Karpas-422 (cell line): ENCODE measurements at places on chromosomes 16 and 17. TPM values are rescaled to one million over a fixed set of nuclear protein-coding genes. Genes with fewer than 3 reads are reported as not detected.

The ASPA gene
- total RNA-seq, result not detected in 2 replicates

The CDK5RAP3 gene
- 213 and 402 TPM in 2 replicates for total RNA-seq

The ACE gene
- 6.7 and 13.9 TPM in 2 replicates for total RNA-seq

The KREMEN2 gene
- total RNA-seq, result 3.4 and 8.5 TPM in 2 replicates

The KRTAP4-1 gene
- not detected in 2 replicates for total RNA-seq

The ADAP2 gene
- 3.3 and 5.0 TPM in 2 replicates for total RNA-seq

The PDPR gene
- 14.7 and 16.3 TPM in 2 replicates for total RNA-seq

The RNF222 gene
- not detected in 2 replicates for total RNA-seq

The POLG2 gene
- 18.6 and 25.3 TPM in 2 replicates for total RNA-seq

The IRX6 gene
- not detected in 2 replicates for total RNA-seq

The RUNDC3A gene
- 1.5 and 2.3 TPM in 2 replicates for total RNA-seq

The TPSD1 gene
- not detected in 2 replicates for total RNA-seq

The MYH1 gene
- total RNA-seq, result not detected in 2 replicates

The CTRL gene
- total RNA-seq, result 1.0 and 1.6 TPM in 2 replicates

The CCP110 gene
- 16.0 and 30.1 TPM in 2 replicates for total RNA-seq

The ARHGAP44 gene
- 17.1 and 24.6 TPM in 2 replicates for total RNA-seq

The AKAP10 gene
- 25.2 and 31.1 TPM in 2 replicates for total RNA-seq

The TPSG1 gene
- total RNA-seq, result not detected in 2 replicates

The ARHGDIG gene
- total RNA-seq, result 2.7 and 3.1 TPM in 2 replicates

The EVPL gene
- total RNA-seq, result 0.07 and 0.29 TPM in 2 replicates

The GFAP gene
- not detected in 2 replicates for total RNA-seq

The ALDH3A1 gene
- not detected in 2 replicates for total RNA-seq
